ENCODE measurements at places on chromosomes 3 and 15.

DNA sequence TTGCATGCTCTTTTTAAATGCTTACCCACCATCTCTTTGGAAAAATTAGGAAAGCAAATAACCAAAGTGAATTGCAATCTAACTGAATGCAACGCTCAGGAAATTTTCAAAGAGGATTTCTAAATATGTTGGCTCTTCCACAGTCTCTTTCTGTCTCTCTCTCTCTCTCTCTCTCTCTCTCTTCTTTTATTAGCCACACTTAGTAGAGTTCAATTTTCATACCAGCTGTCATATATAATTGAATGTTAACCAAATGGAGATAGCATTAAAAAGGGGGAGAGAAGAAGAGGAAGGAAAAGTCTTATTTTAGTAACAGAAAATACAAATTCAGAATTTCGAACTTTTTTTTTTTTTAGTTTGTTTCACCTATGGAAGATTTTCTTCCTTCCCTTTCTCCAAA lies 235.9 kb upstream of the GBE1 start:
- no peak for DNase-seq

DNA sequence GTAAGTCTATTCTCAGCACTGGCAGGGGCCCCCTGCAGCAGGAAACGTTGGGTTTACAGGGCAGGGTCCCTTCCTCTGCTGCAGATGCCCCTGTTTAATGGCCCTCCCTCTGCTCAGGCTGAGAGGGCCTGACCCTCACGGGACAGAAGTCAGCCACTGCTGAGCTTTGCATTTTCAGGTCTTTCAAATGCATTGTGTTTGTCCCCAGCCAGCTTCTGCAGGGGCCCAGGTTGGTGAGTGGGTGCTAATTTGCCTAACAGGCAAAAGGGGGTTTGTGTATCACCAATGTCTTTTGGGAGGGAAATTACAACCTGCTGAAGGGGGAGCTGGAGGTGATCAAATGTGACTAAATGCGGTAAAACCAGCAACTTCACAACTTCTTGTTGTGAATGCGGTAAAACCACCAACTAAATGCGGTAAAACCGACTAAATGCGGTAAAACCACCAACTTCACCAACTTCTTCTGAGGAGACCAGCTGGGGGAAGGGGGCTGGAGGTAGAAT lies 44.8 kb upstream of the UBE2E1 start:
- DNase-seq = no peak

DNA sequence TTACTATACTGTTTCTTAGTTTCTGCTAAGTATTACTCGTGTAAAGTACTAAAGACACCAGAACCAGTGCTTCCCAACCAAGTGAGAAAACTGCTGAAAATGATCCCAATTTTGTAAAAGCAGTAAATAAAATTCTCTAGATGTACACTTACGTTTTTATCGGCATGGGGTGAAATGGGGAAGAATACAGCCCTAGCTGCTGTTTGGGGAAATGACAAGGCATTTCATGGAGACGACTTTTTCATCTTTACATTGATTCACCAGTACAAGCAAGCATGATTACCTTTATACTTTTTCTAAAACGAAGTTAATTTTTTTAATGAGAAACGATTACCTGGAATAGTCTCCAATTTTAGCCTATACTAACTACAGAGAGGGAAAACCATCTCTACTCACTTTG lies 1.4 kb downstream of the PSMD6 start:
- DNase-seq = no peak

DNA sequence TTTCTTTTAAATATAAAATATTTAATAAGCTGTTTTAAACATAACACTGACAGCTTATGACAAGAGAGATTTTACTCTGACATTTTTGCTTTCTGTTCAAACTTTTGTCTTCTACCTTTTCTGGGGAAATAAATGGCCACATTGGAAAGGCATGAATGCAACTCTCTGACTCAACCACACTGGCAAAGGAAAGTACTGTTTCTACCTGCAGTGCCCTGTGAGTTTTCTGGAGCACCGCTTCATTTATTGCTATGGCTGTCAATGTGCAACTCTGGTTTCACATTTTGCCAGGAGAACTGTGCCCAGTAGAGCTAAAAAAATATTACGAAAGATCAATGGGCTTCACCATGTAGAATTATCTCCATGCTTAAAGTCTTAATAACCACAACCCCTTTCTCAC lies 15.1 kb downstream of the PDZRN3 start:
- DNase-seq = no peak

GRCh38 chr3:50374363-50375257 lies 15.3 kb upstream of the TMEM115 start:
- no peak for DNase-seq

- no peak for DNase-seq
Measured at GRCh38 chr3:13470894-13471574, 9.1 kb upstream of the HDAC11 start.

- no peak for DNase-seq
Measured at GRCh38 chr3:117596503-117596902, 886.9 kb downstream of the TUSC7 start.

DNA sequence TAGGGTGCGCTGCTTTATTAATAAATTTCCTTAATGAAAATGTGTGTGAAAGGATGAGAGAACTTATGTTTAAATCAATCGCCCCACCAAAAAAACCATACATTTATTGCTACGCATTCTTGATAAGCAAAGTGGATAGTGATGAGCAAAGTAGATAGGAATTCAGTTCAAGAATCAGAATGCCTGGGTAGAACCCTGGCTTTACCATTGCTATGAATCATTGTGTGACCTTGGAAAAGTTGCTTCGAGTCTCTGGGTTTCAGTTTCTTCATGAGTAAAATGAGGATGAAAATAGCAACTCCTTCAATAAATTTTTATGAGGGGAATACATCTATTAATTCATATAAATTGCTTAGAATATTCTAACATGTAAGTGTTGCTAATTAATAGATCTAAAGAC lies 2.6 kb upstream of the ALCAM start:
- no peak for DNase-seq

DNA sequence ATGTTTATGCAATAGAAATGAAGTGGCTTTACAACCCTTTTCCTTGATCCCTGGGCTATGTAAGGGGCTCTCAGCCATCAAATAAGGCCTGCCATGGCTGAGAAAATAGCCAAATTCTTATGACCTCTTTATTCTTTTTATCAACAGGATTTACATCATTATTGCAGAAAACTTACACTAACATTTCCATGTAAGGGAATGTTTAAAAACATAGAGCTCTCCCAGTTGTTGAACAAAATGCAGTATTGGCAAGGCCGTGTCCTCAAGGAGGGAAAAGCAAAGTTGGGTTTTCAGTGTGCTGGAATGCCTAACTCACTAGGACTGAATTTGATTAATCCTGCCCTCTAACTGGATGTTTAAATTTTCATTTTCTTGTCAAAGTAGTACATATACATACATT lies 22.3 kb downstream of the NR2C2 start:
- no peak for DNase-seq

DNA sequence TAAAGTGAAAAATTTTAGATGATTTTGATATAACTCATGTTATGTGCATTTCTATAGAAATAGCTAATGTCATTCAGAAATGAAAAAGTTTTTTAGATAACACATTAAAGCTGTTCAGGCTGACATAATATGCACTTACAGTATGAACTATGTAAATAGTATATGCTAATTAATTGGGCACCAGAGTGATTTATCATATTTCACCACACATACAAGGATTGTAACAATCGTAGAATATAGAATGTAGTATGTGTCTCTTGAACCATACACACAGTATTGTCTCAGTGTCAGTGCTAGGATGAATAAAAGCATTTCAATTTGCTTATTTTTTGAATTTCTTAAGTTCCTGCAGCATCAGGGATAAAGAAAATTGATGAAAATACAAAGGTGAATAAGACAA lies 710.0 kb downstream of the OTOL1 start:
- DNase-seq = no peak

- no peak for DNase-seq
Measured at GRCh38 chr3:191158815-191159214, 40.2 kb upstream of the OSTN start.

DNA sequence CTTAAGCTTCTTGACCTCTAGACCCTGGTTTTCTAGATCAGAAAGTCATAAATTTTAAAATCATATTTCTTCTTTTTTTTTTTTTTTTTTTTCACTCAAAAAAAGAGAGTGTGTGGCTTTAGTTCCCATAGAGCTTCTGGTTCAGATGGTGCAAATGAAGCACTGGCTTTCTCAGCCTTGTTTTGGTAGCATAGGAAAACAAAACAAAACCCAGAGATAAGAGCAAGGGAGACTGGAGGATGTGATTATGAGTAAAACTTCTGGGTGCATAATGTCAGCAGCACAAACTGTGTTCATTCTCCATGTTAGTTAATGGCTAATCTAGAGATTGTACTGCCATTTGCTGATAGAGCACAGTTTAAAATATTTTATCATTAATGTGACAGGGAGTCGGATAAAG lies 55.4 kb downstream of the RARB start:
- no peak for DNase-seq

- no peak for DNase-seq
Measured at GRCh38 chr3:111735243-111735758, 123.8 kb upstream of the PHLDB2 start.
